ENCODE measurements at places on chromosomes 11 and 22.
A peak's percentile ranks its signal among the peaks of the same experiment; 100 is the strongest.

DNA sequence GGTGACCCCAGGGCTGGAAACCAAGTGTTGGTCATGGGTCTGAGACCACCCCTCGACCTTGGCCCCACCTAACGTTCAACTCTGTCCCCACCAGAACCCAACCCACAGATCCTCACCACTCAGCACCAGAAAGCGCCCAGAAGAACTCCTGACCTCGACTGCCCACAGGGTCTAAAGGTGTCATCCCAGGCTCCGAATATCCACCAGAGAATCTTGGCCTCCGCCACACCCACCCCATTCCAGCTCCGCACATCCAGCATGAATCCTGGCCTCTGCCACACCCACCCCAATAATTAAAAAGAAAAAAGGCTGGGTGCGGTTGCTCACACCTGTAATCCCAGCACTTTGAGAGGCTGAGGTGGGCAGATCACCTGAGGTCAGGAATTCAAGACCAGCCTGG is 1.3 kb downstream of the CERK start:
- DNase-seq = peak; percentile 34

GRCh38 chr11:71580057-71581003 is 2.3 kb downstream of the KRTAP5-11 start:
- DNase-seq = no peak

DNA sequence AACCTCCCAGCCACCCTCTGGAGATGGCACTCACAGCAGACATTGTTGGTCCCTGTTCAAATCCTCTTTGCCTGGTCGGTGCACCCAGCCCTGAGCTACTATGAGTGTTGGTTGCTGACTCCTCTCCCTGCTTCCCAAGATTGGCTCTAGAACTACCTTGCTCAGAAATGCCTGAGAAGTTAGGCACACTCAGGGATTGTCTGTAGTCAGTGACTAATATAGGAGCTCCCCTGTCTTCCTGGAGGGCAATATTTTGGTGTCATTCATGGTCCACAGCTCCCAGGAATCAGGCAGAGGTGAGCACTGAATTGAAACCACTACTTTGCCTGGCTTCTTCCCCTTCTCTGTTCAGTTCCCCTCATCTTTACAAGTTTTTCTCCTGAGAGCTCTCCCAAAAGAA is 325.9 kb downstream of the MIAT start:
- no peak for DNase-seq

DNA sequence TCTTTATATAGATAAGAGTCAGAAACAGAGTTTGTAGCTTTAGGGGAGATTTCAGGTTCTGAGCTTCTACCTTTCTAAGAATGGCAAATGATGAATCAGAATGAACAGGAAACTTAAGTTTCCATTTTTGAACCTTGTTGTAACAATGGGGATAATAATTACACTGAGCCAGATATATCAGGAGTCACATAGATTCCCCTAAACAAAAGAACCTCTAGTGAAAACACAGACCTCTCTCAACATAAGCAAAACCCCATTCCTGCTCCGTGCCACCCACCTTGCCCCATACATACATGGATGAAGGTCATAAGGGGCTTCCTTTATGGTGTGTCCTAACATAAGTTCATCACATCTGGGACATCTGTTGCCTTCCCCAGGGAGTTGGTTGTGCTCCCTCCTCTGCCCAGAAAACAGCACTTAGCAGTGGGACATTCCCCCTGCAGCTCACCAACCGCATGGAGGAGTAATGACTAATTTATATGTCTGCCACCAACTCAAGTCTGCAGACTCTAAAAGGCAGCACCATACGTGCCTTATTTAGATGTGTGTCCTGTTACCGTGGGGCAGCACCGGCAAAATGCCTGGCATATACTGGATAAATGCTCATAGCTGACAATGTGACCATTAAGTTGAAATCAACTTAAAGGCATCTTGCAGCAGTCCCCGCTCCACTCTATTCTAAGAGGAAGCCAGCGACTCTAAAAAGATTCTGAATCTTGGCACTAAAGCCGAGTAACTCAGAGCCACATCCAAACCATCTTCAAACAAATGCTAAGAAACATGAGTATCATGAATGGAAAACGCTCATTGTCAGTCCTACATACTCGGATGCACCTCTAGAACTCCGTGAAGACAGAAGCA is 8.0 kb downstream of the JAML start:
- no peak for DNase-seq

- no peak for DNase-seq
These were observed 13.6 kb downstream of the SEPTIN3 start for GRCh38 chr22:41982865-41983264.

DNA sequence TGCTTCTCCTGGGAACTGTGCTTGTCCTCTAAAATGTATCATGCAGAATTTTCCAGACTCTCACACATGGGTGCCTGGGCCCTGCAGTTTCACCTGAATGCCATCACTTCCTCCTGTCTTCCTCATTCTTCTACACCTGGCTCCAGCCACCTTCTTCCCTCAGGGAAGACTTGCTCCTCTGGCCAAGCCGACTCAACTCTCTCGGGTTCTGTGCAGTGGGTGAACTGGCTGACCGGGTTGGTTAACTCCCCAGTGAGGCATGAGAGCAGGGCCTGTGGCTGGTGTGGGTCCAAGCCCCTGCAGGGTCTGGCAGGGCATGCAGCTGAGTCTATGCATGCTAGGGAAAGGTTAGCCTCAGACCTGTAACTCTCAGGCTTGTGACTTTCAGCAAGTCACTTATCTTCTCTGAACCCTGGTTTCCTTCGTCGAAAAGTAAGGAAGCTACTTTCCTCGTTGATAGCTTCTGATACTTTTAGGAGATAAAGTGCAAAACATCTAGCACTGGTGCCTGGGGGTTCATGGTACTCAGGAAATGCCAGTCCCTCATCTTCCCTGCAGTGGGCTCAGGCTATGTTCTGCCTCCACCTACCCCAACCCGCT is 11.9 kb downstream of the CD82 start:
- DNase-seq = no peak

DNA sequence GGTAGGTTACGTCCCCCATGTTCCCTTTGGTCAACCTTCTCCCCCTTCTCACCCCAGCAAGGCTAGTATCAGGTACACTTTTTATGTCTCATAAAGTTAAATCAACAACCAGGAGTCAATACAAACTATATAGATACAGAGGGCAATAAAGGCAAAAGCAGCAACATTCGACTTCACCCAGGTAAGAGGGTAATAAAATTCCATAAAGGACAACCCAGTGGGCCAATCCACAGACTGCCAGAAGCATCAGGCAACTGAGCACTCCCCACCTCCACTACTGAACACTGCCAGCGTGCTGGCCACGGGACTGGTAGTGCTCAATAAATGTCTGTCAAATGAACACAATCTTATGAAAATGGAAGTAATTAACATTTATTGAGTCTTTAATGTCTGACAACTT is 5.1 kb upstream of the MS4A18 start:
- no peak for DNase-seq

DNA sequence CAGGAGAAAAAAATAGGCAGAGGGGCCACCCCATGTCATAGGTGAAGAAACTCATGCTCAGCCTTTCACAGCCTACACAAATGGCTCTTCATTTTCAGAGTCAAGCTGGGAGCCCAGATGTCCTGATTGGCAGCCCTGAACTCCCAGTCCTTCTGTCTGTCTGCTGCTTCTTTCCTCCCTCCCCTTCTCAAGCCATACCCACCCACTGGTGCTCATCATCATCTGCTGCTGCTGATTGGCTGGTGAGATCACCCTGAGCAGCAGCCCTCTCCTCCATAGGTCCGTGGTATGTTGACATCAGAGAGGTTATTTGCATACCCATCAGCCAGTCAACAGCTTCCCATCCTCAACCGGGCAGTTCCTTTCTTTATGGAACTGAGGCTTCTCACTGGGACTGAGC is 46.1 kb upstream of the PRDM11 start:
- DNase-seq = no peak

DNA sequence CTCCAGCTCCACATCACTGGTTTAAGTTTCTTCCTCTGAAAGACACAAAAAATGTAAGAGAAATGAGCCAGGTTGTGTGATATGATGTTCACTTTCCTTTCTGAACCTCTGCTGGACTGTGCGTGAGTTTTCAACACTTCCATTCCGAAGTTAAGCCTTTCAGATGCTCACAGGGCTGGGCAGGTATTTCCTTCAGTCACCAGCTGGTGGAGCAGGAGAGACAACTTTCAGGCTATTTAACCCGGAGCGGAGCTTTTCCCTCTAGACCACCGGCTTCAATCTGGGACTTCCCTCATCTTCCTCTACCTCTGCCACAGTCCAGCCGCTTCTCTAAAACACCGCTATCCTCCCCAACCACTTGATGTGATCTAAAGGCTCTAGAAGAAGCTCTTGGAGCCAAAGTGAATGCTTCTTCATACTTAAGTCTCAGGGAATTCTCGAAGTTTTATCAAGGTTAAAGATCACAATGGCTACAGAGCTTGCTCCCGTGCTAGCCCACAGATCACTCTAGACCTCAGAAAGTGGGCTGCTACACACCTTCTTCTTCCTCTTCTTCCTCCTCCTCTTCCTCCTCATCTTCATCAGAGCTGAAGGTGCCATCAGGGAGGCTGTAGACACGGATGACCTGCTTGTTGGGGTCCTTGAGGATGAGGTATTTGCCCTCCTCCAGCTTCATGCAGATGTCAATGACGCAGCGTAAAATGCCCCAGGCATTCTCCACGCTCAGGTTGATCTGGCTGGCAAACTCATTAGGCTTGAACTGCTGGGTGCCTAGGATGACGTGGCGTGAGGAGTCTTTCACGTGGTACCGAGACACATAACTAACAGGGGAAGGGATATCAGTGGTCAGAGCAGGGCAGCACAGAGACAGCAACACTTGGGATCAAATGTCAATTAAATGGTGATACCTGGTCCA is 4.4 kb upstream of the FOXRED2 start:
- DNase-seq = peak; percentile 17

DNA sequence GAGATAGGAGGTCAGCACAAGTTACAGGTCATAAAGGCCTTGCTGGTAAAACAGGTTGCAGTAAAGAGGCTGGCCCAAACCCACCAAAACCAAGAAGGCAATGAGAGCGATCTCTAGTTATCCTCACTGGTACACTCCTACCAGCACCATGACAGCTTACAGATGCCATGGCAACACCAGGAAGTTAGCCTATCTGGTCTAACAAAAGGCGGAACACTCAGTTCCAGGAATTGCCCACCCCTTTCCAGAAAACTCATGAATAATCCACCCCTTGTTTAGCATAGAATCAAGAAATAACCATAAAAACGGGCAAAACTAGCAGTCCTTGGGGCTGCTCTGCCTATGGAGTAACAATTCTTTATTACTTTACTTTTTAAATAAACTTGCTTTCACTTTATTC is 43.5 kb upstream of the B3GAT1 start:
- no peak for DNase-seq

DNA sequence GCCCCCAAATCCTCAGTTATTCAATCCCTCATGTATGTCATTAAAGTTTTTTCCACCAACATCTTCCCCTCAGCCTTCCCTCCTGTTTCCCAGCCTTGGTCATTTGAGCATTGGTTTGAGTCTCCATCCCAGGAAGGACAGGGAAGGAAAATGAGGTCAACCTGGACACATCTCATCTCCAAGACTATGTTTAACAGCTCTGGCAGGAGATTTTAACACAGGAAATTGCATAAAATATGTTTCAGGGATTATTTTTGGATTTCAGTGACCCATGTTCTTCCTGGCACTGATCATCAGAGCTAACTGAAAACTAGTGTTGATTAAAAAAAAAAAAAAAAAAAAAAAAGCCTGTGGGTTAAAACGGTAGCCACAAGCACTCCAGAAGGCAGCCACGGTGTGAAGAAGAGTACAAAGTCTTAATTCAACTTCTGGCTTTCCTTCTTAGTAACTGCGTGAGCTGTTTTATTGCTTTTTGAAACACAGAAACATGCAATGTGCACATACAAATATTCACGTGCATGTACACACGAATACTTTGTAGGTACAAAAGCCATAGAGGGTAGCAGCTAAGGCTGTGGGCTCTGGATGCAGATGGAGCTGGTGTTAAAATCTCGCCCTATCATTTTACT is 164.4 kb upstream of the DDI1 start:
- no peak for DNase-seq

GRCh38 chr11:17129003-17129402 is 51.5 kb upstream of the RPS13 start:
- DNase-seq = no peak
